ENCODE measurements at places on chromosomes 6 and 20.

DNA sequence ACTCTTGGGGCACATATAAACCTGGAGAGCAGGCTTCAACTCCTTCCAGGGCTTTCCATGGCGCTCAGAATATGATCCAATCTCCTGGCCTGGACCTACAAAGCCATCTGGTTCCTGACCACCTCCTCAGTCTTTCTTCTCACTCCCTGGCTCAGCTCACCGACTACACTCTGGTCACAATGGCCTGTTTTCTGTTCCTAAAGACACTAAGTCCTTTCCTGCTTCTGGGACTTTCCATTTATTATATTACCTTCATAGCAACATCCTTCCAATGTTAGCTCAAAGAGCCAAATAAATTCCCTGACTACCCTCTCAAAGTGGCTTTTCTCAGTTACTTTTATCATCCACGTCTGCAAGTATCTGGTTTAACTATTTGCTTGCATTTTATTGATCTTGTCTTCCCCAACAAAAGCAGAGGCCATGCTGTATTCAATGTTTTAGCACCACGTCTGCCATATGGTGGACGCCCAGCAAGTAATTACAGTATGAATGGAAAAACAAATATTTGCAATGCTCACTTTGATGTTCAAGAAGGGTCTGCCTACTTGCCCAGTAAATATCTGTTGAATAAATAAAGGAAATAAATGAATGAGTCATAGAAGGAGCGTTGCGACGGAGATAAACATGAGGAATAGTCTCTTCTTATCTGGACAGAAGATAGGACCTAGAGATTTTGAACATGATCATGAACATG, 328.4 kb downstream of the ESR1 start:
- no peak for DNase-seq

DNA sequence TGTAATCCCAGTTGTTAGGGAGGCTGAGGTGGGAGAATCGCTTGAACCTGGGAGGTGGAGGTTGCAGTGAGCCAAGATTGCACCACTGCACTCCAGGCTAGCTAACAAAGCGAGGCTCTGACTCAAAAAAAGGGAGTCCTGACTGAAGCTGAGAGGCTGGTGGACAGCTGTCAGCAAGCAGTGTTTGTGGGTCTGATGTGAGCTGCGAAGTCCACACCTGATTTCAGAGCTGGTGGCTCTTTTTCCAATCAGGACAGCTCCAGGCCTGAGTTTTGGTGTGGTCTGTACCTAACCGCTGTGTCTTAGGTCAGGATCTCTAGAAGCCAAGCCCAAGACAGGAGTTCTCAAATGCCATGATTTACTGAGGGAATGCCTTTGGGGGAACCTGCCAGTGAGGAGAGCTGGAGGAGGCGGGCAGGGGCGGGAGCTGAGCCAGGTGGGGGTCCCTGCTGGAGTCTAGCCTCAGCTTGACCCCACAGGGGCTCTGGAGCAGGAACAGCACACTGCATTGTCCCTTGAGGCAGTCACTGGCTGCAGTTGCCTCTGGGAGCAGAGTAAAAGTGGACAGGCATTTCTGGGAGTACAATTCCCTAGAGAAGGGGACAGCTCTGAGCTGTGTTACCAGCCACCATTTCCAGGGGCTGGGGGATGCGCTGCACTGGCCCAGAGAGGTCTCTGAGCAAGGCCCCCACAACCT, 5.0 kb downstream of the GFRA4 start:
- no peak for DNase-seq

GRCh38 chr6:21001736-21002135, 467.5 kb downstream of the CDKAL1 start:
- DNase-seq = no peak

DNA sequence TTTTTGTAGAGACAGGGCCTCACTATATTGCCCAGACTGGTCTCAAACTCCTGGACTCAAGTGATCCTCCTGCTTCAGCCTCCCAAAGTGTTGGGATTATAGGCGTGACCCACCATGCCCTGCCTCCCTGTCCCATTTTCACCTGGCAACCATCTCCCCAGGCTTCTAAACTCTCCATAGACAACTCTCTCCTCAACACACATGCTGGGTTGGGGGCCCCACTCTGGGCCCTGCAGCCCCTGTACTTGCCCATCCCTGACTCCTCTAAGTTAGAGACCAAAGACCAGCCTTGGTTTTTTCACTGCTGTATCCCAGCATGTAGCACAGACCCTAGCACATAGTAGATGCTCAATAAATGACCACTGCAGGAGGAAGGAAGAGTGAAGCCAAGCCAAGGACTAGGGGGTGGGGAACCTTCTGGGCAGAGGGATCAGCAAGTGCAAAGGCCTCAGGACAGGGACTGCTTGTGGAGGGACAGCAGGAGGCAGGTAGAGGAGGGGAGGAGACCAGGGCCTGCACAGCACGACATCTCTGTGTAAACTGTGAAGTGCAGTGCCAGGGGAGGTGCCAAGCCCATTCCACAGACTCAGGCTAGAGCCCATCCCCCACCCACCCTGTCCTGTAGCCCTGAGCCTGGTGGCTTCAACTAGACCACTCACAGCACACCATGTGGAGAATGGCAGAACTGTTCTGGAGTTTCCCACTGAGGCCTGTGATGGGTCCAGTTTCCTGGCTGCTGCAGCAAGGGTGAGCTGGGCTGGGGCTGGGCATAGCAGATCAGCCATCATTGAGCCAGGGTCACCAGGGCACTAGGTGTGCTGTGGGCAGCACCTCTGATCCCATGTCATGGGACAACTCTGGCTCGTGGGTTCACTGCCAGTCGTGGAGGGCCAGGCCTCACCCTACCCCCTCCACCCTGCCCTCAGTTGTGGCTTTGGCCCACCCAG, 3.4 kb upstream of the SRC start:
- DNase-seq = no peak

GRCh38 chr6:51268666-51269065, 450.0 kb downstream of the TFAP2B start:
- no peak for DNase-seq

GRCh38 chr20:53017206-53017605, 45.0 kb downstream of the TSHZ2 start:
- no peak for DNase-seq

- no peak for DNase-seq
These were observed 89.4 kb downstream of the DTNBP1 start for GRCh38 chr6:15573384-15573783.

DNA sequence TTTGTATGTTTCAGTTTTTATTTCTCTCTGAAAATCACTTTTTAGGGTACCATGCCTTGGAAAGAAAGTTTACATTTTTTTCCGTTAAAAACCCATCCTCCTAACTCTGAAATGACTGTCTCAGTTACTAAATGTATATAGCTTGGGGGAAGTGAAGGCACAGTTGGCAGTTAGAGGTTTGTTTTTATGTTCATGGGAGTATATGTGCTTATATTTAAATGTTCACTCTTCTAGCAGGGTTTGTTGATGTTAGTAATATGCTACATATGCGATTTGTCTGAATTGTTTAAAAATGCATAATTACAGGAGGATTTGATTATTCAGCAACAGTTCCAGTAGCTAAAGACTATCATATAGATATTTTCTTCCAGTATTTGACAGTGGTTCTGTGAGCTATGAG, 31.1 kb downstream of the CDKAL1 start:
- no peak for DNase-seq

GRCh38 chr20:6122111-6122872, 538 bp downstream of the FERMT1 start:
- no peak for DNase-seq

GRCh38 chr6:28742668-28743270, 181.0 kb downstream of the TRIM27 start:
- DNase-seq = no peak

DNA sequence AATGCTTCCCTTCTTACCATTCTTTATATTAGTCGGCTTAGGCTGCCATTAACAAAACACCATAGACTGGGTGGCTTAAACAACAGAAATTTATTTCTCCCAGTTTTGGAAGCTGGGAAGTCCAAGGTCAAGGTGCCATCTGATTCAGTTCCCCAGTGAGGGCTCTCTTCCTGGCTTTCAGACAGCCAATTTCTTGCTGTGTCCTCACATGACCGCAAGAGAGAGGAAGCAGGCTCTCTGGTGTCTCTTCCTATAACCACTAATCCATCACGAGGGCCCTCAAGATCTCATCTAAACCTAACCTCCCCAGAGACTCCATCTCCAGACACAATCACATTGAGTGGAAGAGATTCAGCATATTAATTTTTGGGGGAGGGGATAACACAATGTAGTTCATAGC, 193.0 kb upstream of the SGK1 start:
- DNase-seq = no peak

DNA sequence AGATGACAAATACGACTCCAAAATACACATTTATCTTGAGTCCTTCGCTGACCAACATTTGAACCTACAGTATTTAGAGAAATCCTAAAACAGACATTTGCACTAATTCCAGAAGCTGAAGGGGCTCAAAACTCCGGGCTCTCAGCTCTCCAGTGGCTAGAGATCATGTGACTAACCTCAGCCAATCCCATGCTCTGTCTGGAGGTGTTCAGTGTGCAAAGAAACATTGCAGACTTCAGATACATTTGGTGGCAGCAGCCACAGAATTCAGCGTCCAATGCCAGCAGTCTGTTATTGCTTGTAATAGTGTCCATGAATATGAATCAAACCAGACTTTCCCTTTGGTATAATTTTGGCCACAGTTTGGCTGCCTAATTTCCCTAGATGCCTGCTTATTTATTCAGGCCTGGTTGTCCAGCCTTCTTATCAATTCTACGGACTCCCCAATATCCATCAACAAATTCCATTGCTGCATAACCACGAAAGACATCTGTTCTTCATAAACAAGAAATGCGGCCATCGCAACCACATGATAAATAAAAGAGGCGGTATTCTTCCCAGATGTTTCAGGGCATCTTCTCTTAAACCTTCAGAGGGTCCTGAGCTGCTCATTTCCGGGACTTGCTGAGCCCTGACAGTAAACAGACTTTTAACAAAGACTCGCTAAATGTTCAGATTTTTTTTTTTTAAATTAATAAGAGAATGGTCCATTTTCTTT, 14.5 kb upstream of the CYP24A1 start:
- no peak for DNase-seq

- DNase-seq = no peak
These were observed 132.6 kb downstream of the LCA5 start for GRCh38 chr6:79404677-79405076.

DNA sequence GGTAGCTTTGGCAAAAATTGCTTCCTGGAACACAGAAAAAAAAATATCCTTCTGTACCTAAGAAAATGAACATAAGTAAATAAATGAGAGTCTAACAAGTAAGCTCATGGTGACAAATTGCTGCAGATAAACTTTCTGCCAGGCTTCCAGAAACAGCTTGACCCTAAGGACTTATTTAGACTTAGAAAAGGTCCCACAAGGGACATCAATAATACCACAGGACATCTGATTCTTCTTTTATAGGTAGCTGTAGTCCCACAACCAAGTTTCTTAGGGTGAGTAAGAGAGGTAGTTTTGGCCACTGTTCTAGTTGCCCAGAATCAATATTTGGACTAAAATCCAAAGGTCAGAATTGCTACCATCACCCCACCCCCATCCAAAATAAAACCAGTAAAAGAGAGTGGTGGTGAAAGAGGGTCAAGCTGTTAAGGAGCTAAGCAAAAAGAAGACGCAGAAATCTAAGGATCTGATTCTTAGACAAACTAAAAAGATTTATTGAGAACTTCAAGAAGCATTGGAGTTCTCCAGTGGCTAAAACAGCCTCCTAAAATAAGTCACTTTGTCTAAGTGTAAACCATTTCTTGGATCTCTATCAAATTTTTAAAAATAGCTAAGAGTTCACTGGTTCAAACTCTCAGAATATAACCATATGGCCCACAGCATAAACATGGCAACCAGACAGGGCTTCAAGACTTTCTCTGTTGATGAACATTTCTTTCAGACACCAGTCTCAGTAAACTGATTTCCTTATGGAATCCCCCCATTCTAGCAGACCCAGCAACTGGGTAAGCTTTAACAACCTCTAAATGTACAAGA, 180.6 kb downstream of the PTPRK start:
- no peak for DNase-seq

DNA sequence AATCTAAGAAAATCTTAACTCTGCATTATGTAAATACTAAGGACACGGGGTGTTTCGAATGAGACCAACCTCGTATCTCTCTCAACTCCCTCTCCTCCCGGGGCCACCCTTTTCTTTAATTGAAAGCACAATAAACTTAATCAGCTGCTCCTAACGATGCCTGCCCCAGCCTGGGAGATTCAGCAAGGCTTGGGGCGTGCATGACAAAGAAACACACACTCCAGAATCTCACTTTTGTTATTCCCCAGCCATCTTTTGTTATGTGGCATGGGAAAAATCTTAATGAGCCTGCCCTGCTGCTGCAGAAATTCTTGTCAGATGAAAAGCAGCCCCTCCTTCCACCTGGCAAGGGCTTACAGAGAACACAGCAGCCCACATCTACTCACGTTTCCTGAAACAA, 117.4 kb downstream of the TTLL2 start:
- no peak for DNase-seq

DNA sequence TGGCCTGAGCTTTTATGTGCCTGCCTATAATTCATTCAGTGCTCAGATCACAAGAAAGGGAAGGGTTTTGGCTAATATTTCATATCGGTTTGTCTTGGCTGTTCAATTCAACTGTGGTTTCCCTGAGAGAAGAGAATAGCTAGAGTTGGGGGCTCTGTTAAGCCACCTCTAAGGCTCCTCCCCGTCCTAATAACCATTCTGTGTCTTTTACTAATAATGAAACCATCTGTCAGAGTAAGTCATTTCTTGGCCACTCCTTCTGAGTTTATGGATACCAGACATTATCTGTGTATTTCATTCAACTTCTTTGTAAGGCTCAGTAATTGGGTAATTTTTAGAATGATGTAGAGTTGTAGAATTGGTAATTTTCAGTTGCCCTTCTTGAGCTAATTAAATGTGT, 5.2 kb downstream of the STX11 start:
- no peak for DNase-seq

- DNase-seq = no peak
These were observed 5.0 kb upstream of the COX4I2 start for GRCh38 chr20:31632548-31633338.

GRCh38 chr6:47352194-47352920, 42.7 kb upstream of the TNFRSF21 start:
- no peak for DNase-seq

GRCh38 chr6:100473182-100473581, 8.5 kb upstream of the SIM1 start:
- no peak for DNase-seq

GRCh38 chr6:79467716-79468115, 69.5 kb downstream of the LCA5 start:
- no peak for DNase-seq

Data from T-helper 2 cell treated with Interferon-gamma antibody and Interleukin-4, amounts not matched to agents 5 μg/mL and 100 μg/mL, for 36 hours (primary cell).